T-cell (primary cell): ENCODE measurements at places on chromosomes 4 and X.

- DNase-seq, result no peak
Observed at GRCh38 chrX:23901060-23901459, 6.7 kb downstream of the APOO start.

DNA sequence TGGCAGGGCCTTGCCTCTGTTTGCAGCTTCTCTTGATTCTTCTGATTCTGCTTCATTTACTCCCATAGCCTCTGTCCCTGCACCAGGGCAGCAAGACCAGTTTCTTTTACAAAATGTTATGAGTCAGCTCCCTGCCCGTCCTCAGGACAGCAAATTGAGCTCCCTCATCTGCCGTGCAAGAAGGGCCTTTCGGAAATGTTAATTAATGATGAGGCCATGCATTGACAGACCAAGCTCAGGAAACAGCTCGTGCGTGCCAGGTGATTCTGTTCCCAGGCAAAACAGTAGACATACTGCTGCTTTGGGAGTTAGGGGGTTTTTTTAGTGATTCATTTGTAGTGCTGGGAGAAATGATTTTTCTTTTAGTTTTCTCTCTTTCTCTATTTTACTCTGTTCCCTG is 231.7 kb downstream of the FBXW7 start:
- DNase-seq, result no peak

- no peak for DNase-seq
Observed at GRCh38 chr4:87005690-87006425, 71.0 kb downstream of the AFF1 start.

GRCh38 chrX:42140320-42140719 is 217.0 kb upstream of the CASK start:
- no peak for DNase-seq

GRCh38 chrX:95156566-95156965 is 1482.6 kb downstream of the FAM133A start:
- no peak for DNase-seq

DNA sequence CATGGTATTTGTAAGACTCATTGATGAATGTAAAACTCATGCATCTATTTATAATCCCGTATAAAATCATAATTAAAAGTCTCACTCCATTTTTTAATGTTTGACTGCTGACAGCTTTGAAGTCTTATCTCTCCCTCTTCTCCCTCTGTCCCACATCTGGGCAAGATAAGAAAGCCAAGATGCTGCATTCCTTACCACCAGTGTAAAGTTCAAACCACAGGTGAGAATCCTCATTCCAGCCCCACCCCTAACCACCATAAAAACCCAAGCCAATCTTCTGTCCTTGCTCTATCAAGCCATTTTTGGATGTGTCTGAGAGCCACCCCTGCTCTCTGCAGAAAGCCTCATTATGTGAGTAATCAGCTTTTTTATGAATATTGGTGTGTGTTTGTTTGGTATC is 59.3 kb upstream of the MAGED1 start:
- no peak for DNase-seq
